EL (cell line): ENCODE measurements at places on chromosomes 12 and 14.

DNA sequence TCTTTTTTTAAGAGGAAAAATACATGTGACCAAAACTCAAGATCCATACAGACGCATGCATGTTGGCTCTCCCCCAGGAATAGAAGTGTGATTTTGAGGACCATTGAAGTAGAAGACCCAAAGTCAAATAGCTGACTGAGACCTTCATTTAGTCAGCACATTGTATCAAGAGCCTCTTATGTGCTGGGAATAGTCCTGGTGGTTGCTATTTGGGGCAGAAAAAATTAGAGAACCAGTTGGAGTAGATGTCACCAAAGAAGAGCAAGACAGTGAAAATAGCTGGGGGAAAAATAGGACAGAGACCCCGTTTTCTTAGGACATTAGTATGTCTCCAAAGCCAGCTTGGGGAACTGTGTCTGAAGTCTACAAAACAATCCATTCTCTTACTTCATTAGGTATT is 93.6 kb downstream of the PELI2 start:
- no peak for DNase-seq

- no peak for DNase-seq
Observed at GRCh38 chr14:61110316-61111082, 129.5 kb downstream of the SLC38A6 start.

GRCh38 chr12:81295251-81295650 is 217.4 kb downstream of the ACSS3 start:
- no peak for DNase-seq

- DNase-seq = no peak
Observed at GRCh38 chr12:12331896-12332295, 18.1 kb downstream of the MANSC1 start.

- DNase-seq = no peak
Observed at GRCh38 chr14:99566390-99567354, 37.3 kb downstream of the CCDC85C start.

GRCh38 chr12:55472264-55472663 is 2.3 kb upstream of the OR6C70 start:
- no peak for DNase-seq

- no peak for DNase-seq
Observed at GRCh38 chr12:89846473-89847055, 137.9 kb upstream of the ATP2B1 start.

DNA sequence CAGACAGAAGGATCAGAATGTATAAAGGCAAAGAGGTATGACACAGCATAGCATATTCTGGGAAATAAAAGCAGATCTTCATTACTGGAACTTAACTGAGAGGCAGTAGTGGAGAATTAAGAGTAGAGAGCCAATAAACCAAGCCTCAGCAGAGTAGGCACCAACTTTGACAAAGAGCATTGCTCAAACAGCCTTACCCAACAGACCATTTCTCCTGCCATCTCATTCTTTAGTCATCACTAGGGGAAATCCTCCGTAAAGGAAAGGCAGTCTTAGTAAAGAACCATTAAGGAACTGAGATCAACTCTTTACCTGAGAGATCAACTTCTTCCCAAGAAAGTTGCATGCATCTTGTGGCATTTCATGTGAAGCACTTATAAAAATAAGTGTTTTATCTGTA is 36.6 kb downstream of the SENP1 start:
- no peak for DNase-seq

- no peak for DNase-seq
Observed at GRCh38 chr12:73445658-73446324, 1091.8 kb upstream of the ATXN7L3B start.

- no peak for DNase-seq
Observed at GRCh38 chr14:69987406-69988121, 108.3 kb downstream of the SMOC1 start.

DNA sequence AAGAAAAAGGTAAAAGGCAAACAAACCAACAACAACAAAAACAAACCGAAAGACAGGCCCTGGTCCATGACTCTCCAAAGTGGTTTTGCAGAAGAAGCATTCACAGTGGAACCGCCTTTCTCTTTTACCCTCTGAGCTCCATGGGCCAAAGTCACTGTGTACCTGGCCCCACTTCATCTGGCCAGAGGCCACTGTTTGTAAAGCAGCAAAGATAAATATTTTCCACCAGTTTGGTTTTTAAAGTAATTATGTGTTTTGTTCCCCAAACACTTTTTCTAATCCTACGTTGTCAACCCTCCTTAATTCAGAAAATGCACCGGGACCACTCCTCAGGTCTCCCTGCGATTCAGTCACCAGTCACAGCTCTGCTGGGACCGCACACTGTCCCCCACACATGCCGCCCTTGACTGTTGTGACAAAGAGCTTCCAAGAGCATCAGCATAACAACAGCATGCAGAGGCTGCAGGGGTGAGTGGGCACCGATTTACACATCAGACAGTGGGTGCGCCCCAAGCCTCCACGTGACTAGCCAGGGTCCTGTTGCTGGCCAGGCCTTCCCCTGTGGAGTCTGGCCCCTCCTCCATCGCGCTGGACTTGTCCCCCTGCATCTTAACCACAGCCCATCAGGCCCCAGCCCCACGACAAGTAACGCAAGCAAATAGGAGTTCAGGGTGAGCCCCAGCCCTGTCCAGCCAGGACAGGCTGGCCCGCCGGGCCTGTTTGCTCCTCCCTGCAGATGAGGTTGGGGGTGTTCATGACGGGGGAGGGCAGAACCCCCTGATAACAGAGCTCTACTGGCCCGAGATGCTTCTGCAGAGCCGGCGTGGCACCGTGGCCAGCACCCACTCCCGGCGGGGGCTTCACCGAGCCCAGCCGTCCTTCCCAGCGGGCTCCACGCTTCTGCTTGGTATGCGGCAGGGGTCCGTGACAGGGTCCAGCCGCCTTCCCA is 65.2 kb upstream of the DIO3 start:
- DNase-seq = no peak

DNA sequence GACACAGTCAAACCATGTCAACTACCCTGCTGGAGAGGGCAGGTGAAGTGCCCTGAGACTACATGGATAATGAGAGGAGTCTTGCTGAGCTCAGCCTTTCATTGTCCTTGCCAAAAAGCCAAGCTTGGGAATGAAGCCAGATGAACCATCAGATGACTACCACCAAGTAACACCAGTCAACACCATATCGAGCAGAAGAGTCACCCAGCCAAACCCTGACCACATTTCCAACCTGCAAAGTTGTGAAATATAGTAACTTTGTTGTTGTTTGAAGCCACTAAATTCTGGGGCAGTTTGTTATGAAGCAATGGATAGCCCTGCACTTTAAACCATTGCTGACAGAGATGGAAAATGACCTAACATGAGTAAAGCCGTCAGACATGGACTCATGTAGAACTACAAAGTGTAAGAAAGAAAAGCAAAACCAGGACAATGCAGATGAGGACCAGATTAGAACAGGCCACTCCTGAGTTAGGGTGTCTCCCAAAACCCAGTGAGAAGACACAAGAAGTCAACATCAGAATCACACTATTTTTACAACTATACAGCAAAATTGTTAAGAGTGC is 12.5 kb upstream of the CRADD start:
- peak; percentile 22 for DNase-seq

DNA sequence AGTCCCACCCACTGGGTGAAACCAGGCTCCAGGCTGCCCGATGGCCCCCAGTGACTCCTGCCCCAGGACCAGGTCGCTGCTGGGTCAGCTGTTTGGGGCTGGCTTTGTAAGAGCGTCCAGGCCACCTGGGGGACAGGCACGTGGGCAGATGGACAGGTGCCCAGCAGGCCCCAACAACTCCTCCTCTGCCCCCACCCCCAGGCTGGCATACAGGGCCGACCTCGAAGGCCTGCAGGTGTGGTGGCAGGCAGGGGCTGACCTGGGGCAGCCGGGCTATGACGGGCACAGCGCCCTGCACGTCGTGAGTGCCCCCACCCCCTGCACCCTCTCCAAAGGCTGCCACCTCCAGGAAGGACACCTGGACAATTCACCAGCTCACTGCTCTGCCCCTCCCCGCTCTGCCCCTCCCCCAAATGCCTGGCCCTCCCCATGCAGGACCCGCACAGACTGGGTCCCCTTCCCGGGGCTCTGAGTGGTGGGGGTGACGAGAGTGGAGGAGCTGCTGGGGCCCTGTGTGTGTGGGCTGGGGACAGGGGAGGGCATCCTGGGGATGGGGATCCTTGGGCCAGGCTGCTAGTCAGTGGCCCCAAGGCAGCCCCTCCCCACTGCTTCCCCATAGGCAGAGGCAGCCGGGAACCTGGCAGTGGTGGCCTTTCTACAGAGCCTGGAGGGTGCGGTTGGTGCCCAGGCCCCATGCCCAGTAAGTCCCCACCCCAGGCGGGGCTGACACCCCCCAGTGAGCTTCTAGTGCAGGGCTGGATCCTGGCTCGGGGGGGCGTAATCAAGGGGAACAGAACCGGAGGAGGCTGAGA is 26.0 kb downstream of the ASPG start:
- no peak for DNase-seq

DNA sequence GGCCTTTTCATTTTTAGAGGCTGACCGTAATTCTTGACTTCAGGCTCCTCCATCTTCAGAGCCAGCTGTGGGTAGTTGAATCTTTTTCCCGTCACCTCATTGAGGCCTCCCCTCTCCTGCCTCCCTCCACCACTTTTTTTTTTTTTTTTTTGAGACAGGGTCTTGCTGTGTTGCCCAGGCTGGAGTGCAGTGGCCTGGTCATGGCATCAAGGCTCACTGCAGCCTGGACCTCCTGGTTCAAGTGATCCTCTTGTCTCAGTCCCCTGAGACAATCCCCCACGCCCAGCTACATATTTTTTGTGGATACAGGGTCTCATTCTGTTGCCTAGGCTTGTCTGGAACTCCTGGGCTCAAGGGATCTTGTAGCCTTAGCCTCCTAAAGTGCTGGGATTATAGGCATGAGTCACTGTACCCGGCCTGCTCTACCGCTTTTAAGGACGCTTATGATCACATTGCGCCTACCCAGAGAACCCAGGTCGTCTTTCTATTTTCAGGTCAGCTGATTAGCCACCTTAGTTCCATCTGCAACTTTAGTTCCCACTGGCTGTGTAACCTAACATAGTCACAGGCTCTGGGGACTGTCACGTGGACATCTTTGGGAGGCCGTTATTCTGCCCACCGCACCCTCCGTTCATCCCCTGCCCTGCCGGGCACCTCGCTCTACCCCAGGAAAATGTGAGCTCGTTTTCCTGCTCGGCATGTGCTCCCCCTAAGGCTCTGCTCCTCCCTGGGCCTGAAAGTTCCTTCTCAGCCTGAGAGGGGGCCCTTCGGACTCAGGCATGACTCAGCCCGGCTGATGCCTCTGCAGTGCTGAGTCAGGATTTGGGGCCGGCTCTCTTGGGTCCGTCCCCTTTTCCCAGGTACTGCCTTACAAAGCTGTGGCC is 13.4 kb downstream of the TNFAIP2 start:
- peak; percentile 81 for DNase-seq

GRCh38 chr12:114092981-114093380 is 126.9 kb upstream of the RBM19 start:
- DNase-seq = no peak

DNA sequence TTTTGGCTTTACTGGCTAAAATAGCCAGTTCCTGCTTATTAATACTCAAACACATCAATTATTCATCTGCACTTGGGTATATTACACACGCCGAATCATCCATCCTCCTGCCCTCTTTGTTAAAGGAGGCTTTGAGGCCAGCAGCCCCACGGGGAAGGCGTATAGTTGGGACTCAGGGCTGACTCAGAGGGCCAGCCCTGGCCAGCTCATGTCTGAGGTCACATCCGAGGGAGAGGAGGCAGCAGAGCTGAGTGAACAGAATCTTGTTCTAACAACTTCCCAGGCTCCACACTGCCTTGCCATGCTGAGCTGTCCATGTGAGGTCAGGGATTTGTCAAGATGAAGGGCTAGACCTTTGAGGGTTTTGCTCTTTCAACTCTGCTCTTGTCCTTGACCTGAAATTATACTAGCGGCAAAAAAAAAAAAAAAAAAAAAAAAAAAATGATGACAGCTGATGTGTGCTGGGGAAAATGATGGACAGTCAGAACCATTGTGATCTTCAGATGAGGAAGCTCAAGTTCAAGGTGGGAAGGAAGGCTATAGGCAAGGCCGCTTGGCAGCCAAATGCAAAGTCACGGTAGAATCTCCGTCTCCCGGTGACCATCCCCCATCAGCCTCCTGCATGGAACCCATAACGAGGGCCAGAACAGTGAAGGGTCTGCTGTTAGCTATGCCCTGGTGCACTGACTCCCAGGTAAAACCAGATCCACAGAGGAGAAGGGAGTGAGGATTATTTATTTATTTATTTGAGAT is 12.5 kb upstream of the MARK3 start:
- peak; percentile 96 for DNase-seq

GRCh38 chr14:94768521-94769390 is 1.2 kb downstream of the GSC start:
- DNase-seq = no peak

DNA sequence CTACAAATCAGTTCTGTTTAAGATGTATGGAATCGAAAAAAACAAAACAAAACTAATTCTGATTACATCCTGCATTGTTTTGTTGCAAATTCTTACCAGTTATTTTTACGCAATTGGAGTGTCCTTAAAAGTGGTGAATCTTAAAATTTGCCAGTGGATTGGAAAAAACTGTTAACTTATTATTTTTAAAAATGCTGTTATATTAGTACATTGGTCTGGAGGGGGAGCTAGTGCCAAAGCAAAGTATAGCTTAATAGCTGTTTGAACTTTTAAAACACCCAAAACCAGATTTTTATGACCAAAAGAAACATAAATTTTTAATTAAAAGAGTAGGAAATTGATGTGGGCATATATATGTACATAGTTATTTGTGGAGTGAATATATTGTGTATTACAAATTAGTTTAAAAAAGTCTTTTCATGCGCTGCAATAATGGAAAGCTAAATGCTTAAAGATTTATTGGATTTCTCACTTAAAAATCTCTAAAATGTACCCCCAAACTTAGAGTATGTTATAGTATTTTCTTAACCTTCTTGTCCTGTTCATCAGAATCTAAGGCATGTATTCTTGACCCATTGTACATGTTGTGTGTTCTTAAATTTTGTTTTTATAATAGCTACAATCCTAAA is 2.5 kb downstream of the FUT8 start:
- peak; percentile 50 for DNase-seq

- DNase-seq = peak; percentile 39
Observed at GRCh38 chr12:118480235-118480634, 103.9 kb downstream of the SUDS3 start.

- peak; percentile 6 for DNase-seq
Observed at GRCh38 chr14:91755570-91756295, 23.8 kb upstream of the CATSPERB start.

DNA sequence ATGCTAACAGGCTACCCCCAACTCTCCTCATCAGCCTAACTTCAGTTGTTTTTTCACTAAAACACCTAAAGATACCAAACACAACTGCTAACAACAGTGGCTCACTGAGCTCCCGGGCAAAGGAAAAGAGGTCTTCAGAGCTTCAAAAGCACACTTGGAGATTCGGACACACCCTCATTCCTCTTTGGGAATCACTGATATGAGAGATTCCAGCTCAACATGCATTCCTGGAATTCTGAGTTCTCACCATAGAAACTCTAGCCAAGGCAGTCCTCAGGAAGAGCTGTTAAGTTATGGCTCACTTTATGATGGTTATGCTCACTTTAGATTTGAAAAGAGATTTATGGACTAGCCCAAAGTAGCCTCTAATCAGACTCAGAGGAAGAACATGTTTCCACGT is 40.1 kb downstream of the STXBP6 start:
- DNase-seq = peak; percentile 89

- DNase-seq = peak; percentile 91
Observed at GRCh38 chr14:38553586-38553985, 297.7 kb upstream of the CLEC14A start.

- DNase-seq = no peak
Observed at GRCh38 chr12:100490056-100490455, 16.4 kb downstream of the NR1H4 start.

- DNase-seq = peak; percentile 77
Observed at GRCh38 chr12:101859664-101860607, 17.4 kb upstream of the DRAM1 start.
